ENCODE measurements at places on chromosomes 12 and 14.
A peak's percentile ranks its signal among the peaks of the same experiment; 100 is the strongest.

DNA sequence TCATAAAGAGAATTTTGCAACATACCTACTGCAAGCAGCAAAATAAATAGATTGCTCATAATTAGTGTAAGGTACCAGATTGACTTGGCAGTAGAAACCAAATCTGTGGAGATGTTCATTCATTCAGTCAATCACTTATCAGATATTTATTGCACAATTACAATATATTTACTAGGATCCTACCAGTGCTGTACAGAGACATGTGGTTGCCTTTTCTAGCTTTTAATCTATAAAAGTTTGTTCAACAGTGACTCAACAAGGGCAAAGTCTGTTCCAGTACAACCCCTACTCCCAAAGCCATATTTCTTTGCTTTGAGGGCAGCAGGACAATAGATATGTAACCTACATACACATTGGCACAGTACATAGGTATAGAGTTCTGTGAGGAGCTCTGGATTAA lies 27.3 kb downstream of the ABCD2 start:
- no peak for DNase-seq

DNA sequence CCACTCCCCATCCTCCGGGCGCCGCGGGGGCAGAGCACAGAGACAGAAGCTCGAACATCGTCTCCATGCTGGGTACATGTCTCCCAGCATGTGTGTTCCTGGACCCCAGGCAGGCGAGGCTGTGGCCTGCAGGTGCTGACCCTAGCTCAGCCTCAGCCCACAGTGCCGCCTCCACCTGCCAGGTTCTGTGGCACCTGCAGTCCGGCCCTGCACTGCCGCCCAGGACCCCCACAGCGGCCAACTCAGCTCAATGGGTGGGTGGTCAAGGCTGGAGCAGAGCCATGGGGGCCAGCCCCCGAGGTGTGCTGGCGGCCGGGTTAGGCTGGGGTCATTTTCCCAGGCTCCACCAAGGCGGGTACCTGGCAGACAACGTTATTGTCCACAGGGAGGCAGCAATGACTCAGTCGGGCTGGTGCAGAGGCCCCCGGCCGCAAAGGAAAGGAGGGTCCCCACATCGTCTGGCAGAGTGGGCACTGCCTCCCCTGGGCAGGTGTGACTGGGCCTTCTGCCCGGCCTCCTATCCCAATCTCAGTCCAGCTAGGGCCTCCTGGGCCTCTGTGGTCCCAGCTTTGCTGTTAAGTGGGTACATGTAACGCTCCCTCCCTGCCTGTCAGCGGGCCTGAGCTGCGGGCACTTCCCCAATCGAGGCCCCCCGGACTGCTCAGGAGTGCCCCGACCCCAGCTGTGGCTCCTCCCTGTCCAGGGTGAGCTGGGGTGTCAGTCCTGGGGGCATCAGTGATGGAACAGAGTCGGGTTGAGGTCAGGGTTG lies 20.2 kb upstream of the NUDT14 start:
- no peak for DNase-seq

DNA sequence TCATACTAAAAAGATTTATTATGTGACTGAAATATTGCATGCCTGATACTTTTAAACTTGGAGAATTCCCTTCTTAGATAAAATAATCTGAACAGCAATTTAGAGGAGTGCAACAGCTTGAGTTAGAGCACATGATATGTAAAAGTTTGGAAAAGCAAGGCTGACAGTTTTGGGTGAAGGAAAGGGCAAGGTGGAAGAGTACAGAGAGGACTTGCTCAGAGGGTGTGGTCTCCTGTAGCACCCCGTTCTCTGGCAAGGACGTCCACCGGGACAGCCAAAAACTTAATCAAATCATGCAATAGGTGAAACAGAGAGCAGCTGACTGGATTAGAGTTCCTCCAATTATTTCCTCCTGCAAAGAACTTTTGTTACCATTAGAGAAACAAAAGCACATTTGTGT lies 65.2 kb upstream of the PDZRN4 start:
- no peak for DNase-seq

- no peak for DNase-seq
Measured at GRCh38 chr14:91135039-91135438, 21.2 kb downstream of the DGLUCY start.

DNA sequence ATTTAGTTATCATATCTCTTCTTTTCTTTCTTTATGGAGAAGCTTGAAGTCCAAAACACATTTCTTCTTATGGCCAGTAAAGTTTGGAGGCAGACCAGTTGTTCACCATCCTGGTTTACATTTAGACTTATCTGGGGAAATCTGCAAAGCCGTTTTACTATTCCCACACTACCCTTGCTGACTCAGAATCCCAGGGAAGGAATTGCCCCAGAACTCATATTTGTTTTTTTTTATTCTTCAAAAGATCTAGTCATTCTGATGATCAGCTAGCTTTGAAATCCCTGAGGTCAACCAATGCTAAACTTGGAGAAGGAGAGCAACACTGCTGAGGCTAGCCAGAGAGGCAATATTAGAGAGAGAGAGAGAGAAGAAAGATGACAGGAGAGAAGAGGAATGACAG lies 12.3 kb upstream of the LMO3 start:
- DNase-seq = no peak

GRCh38 chr12:53991077-53991460 lies 6.1 kb downstream of the HOXC10 start:
- DNase-seq = no peak

DNA sequence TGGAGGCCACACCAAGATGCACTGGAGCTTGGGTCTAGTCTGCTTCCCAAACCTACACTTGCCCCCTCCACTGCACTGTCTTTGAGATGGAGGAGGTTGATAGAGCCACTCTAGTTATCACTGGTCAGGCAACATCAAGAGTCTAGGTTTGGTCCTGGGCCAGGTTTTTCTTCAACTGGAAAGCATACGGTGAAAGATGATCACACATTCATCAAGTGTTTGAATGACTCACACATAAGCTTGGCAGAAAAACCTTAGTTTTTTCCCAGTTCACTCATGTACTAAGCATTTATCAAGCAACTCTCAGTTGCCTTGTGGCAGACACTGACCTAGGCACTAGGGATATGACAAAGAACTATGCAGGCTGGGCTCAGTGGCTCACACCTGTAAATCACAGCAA lies 84.5 kb downstream of the PLEKHG3 start:
- no peak for DNase-seq

- no peak for DNase-seq
Measured at GRCh38 chr14:73686901-73687300, 27.3 kb downstream of the PNMA1 start.

DNA sequence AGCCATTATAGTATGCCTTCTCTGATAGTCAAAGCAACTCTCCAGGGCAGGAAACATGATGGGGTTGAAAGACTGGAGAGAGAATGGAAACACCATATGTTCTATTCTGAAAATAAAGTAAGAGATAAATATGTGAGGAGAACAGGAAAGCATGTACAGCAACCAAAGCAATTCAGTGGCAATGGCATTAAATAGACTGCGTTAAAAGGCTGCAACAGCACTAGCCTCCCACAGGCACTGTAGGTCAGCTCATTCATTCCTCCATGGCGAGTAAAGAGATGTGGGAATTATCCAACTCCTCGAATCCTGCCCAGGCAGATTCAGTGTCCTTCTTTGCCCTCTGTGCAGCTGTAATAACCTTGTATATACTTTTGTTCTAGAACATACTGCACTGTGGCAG lies 43.8 kb downstream of the ANO6 start:
- DNase-seq = no peak

- DNase-seq = no peak
Measured at GRCh38 chr14:97517566-97518234, 720.5 kb downstream of the VRK1 start.

DNA sequence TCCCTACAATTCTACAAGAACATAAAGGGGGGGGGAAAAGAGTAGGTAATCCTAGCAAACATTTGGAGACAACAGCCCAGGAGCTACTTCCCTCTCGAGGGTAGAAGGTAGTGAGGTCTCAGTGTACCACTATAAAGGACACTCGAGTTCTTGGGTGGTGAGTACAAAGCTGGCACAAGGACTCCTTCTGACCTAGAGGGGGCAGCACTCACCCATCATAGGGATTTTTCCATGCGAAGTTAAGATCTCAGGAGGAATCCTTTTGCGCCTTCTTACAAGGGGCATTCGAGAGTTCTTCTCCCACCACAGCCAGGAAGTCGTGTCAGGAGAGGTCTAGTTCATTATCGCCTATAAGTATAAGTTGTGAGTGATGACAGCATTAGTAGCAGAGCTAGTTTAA lies 200.2 kb upstream of the RBM19 start:
- DNase-seq = no peak

DNA sequence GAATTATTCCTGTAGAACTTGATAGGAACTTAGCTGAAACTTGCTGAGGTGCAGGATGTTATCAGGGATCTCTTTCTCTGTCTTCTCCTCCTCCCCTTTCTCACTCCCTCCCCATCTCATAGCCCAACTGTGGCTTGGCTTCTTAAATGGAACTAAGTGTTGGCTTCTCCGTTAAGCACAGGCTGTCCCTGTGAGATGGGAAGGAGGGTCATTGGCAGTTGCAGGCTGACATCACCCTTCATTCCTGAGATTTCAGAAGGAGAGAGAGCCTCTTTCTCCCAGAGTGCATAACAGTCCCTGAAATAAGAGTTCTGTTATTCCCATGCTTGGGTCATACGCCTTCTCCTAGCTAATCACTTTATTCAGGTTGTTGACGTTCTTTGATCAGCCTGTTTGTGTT lies 162.0 kb downstream of the UNC79 start:
- DNase-seq = no peak

GRCh38 chr14:50796390-50796789 lies 34.6 kb downstream of the NIN start:
- no peak for DNase-seq

DNA sequence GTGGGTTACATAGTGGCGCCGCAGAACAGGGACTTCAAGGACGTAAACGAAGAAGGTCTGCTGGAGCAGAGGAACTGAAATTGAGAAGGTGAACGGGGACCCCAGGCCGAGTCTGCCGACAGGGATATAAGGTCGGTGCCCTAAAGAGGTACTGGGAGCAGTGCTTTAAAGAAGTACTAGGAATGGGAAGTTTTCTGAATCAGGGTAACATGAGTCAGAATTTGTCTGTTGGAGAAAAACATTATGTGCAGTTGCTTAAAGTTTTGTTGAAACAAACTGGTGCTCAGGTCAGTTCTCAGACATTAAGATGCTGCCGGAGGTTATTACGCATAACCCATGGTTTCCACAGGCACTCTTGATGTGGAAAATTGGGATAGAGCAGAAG lies 14.8 kb upstream of the SLC10A1 start:
- DNase-seq = no peak

DNA sequence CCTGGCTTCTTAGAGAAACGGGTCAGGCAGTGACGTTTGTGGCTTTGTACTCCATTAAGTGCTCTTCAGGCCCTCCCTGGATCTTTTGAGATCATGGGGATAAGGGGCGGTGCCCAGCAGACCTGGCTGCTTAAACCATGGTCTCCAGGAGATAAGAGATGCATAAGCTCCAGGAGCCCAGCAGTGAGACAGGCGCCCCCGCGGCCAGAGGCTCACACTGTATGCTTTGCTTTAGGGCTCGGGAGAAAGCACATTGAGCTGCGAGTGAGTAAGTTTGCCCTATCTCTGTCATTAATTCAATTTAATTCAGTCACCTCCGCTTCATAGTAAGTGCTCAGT lies 359.5 kb downstream of the CACNA1C start:
- DNase-seq = no peak

GRCh38 chr14:73829526-73830431 lies 21.9 kb upstream of the PTGR2 start:
- no peak for DNase-seq

DNA sequence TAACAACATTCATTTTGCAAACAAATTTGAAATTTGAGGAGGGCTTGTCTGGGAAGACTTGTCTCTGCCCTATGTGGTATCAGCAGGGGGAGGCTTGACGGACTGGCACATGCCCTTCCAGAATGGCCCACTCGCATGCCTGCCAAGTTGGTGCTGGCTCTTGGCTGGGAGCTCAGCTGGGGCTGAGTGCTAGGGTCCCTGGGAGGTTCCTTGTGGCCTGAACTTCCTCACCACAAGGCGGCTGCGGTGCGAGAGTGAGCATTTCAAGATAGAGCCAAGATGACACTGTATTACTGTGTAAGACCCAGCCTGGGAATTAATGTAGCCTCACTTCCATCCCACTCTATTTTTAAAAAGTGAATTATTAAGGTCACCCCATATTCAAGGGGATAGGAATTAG lies 271.6 kb upstream of the PLEKHG7 start:
- peak; percentile 34 for DNase-seq

GRCh38 chr14:103562429-103563225 lies at the start of the genes BAG5 and COA8:
BAG5 (minus strand) TSS chr14:103562657; CDS start chr14:103561164, 1,493 bp downstream.
COA8 (plus strand) TSS chr14:103562960; CDS start chr14:103563002, 42 bp downstream.
- peak; percentile 91 for DNase-seq

- no peak for DNase-seq
Measured at GRCh38 chr14:51318813-51319597, 79.0 kb downstream of the TMX1 start.

DNA sequence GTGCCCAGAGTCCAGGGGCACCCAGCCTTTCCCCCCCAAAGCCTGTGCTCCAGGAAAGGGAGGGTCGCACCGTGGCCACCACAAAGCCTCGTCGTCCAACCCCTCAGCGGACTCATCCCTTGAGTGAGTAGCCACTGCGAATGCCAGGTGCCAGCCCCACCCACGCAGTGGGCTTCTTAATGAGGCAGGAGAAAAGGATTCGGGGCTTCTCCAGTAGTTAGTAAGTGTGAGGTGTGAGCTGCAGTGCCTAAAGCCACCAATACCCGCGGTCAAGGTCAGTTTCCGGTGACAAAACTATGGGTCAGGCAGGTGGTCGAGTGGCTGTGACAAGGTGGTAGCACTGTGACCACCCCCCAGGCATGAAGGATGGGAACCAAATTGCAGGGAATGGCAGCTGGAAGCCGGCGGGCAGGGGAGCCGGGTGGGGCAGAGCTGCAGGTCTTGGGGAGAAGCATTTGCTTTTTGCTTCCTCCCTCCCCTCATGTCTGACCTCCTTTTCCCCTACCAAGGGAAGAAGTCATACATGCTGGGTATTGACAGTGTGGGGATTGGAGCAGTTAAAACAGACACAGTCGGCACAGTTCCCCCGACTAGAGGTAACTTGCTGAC lies 8.0 kb downstream of the RAN start:
- DNase-seq = no peak

DNA sequence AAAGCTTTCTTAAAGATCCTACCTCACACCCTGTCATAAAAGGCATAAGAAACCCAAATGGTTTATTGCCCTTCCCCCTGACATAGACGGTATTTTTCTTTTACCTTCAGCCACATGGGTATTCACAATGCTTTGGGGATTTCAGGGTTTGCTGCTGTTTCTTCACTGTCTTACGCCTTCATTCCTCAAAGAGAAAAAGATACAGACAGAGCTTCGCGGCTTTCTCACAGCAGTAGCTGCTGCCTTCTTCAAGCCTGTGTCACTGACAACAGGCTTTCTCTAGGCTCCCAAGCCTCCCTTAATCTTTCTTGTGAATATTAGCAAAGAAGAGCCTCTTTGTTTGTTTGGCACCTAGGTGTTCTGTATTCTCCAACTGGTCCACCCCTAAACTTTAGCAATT lies 197.4 kb upstream of the ARID2 start:
- DNase-seq = no peak

GRCh38 chr12:128978067-128978466 lies 124.8 kb downstream of the GLT1D1 start:
- no peak for DNase-seq

- no peak for DNase-seq
Measured at GRCh38 chr12:91077228-91077954, 19.6 kb upstream of the KERA start.

GRCh38 chr14:27485193-27485592 lies 887.4 kb upstream of the NOVA1 start:
- DNase-seq = no peak

- DNase-seq = no peak
Measured at GRCh38 chr12:57451233-57451778, 3.8 kb upstream of the INHBE start.
